ENCODE measurements at places on chromosomes 3 and 15.

- no peak for DNase-seq
These were observed 13.0 kb upstream of the TNK2 start for GRCh38 chr3:195921334-195921791.

- DNase-seq = no peak
These were observed 25.0 kb downstream of the MSL2 start for GRCh38 chr3:136171097-136171542.

- DNase-seq = no peak
These were observed 66.4 kb upstream of the TRA2B start for GRCh38 chr3:186004209-186004608.

DNA sequence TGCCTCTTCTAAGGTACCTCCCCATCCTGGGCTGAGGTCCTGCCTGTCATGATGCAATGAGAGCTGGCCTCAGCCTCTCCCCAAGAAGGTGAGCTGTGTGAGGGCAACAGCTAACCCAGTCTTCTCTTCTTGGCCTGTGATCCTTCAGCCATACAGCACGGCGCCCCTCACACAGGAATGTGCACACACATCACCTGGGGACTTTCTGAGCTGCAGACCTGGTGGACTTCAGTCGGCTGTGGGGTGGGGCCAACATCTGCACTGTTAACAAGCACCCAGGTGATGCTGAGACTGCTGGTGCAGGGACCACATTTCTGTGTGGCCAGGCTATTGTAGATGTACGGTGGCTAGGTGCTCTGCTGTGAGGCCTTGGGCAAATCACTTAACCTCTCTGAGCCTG lies 14.5 kb downstream of the HCN4 start:
- no peak for DNase-seq

DNA sequence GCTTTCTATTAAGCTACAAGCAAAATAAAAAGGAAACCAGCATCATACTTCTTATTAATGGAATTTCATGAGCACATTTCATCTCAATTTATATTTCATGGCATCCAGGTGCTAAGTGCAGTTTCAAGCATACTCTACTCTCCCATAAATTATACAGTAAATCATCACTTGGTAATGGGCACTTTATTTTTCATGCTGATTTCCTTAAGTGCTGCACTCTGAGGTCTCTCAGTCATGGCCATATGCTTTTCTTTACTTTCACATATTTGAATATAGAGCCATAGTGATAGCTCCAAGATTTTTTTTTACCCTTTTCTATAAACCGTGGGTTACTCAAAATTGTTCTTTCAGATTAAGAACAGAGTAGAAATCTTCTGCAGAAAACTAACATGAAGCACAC lies 1505.7 kb upstream of the CADM2 start:
- DNase-seq = no peak

DNA sequence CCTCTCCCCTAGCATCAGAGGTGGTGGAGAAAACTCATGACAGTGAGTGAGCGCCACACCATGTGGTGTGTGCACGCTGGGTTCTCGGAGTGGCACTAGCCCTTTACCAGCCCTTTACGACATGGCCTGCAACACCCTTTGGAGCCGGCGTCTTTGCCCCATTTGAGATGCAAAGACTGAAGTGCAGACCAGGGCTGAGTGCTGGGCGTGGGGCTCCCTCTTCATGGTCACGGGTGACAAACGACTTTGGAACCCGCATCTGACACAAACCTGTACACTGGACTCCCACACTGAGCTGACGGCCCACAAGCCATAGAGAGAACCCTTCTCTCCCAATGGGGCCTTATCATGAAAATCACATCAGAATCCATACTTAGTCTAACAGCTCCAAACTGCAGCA lies 76.8 kb upstream of the ALDH1L1 start:
- DNase-seq = no peak

DNA sequence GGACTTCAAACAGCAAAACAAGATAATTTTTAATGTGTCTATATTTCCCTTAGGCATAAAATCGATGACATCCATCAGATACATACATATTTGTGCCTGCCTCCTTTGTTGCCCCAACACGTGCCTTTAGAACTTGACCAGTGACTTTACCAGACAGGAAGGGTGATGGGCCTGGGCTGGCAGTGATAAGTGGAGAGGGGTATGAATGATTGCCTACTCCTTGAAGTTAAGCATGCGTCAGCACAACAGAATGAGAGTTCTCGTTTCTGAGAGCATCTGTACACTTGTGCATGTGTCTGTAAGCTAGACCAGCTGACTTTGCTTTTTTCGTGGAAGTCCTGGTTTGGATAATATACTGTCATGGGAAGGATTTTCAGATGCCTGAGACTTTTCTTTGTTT lies 54.9 kb upstream of the COL6A6 start:
- DNase-seq = no peak
